Kidney (tissue), 22 donors: ENCODE measurements at places on chromosomes 4 and X. TPM values are rescaled to one million over a fixed set of nuclear protein-coding genes. Genes with fewer than 3 reads are reported as not detected.
A peak's percentile ranks its signal among the peaks of the same experiment; 100 is the strongest.

GRCh38 chr4:182451441-182451840 is 208.2 kb downstream of the TENM3 start:
- no peak for DNase-seq

- no peak for DNase-seq
These were observed 68.4 kb downstream of the TAPT1 start for GRCh38 chr4:16157609-16158503.

DNA sequence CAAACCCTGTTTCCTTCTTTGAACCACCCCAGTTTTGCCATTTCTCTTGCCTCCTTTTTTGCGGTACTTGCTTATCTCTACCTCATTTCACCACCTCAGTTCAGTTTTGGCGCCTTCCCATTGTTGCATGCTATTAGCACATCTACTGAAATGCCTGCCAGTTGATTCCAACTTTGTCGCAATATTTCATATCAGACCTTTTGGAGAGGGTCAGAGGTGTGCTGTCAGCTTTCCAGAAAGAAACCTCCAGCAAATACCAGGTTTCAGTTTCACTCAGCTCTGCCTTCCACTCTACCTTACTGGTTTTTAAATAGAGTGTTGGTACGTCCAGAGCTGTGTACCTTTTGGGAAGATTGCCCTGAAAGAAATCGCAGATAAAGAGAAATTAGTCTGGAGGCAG is 91.9 kb upstream of the CPEB2 start:
- DNase-seq, result no peak

DNA sequence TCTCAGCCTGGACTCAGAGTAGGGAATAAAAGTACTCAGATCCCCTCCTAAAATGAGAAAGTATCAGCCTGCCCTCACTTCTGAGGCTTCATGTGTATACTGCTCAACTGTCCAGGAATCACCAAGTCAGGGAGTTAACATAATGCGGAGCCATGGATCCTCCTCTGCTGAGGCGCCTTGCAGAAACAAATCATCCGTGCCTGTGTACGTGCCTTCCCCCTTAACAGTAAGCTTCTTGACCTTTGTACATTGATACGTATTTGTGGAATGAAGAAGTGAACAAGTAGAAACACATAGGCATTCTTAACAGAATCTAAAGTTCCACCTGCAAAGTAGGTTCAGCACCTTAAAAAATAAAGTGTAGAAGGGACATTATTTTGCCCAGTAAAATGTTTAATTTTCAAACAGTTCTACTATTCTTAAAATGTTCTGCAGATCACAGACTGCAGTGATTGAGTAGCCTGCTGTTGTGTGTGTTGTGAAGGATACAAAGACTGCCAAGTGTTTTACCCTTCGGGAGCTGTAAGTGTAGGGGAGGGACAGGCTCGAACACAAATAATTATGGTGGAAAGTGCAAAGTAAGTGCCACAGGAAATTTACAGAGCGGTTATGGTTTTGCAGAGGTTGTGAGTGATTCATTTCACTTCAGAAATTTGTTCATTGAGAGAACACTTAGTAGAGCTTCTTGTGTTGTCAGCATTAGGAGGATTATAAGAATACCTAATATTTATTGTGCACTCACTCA is 61.9 kb downstream of the ARHGAP10 start:
- no peak for DNase-seq

DNA sequence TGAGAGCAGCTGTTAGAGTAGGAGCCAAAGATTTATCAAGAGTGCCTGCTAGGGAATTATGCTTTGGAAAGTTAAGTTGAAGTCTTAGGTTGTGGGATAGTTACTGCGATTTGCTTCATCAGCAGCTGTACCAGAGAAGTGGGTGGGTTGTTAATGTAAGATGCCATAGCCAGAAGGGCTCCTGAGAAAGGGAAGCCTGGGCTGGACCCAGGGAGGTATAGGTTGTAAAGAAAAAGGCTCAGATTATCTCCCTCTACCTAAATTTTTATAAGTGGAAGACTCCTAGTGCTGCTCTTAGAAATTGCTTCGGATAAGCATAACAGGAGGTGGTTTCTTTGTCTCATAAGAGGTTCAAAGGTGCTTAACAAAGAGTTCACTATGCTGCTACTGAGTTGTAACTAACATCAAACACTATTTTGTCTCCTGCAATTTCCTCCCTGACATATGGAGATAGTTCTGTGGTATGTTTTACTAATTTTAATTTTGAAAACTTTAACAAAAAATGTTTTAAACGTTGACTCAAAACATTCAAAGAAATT is 356.9 kb downstream of the DTHD1 start:
- no peak for DNase-seq

DNA sequence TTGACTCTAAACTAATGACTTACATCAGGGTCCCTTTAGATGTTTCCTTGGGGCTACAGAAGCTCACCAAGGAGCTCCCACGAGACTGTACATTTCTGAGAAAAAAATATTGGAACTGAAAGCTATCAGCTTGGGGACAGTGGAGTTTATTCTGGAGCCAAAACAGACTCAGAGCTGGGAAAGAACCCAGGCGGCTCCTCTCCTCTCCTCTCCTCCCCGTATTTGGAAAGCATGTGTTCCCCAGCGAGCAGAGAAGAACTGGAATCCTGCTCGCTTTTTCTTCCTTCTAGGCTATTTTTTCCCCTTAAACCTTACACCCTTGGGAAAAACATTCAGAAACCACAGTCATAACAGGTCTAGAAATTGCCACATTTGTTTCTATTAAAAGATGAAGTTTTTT is 4.3 kb upstream of the MAP7D3 start:
- no peak for DNase-seq

DNA sequence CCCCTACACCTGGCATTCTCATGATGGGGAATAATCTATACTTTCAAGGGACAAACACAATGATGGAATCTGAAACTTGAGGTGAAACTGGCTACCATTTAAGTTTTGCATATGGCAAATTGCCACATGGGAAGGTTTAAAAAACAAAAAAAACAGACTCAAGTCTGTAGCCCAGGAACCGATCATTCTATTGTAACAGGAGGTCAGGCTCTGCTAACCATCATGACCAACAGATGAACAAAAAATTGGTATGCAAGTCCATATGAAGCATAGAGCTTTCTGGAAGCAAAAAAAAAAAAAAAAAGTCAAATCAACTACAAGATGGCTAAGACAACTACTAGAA is 594.3 kb upstream of the DIPK2B start:
- no peak for DNase-seq

GRCh38 chr4:102535398-102536082 is 34.4 kb downstream of the NFKB1 start:
- DNase-seq, result no peak

- peak; percentile 74 for DNase-seq
These were observed 791 bp downstream of the GUCY1B1 start for GRCh38 chr4:155759372-155760252.

GRCh38 chrX:103817502-103817901 is 14.6 kb downstream of the RAB9B start:
- peak; percentile 56 for DNase-seq

- no peak for DNase-seq
These were observed 356 bp downstream of the FRG1 start for GRCh38 chr4:189941005-189941450.

DNA sequence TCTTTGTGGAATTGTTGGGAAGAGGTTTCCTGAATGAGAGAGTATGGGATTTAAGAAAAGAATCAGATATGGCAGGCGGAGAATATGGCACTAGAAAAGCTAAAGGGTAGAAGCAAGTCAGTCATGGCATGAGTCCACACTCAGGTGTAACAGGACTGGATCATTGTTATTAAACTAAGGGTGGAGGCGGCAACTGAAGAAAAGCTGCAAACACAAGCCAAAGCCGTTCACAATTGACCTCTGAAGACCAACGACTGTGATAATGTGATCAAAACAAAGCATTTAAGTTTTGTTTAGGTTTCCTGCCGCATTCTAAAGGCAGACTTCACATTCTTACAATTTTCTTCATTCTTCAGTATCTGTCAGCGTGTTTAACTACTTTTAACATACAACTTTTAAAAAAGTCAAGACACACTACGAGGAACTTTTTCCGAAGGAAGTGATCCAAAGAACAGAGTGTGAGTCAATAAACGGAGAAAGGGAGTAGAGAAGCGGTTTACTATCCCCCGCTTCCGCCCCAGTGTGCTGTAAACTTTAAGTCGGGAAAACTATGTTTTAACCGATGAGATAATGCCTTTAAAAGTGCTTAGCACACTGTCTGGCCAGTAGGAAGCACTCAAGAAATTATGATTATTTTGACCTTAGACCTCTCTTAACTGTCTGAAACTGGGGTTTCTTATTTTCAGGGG is 909 bp upstream of the SLAIN2 start:
- peak; percentile 78 for DNase-seq

- no peak for DNase-seq
These were observed 22.8 kb downstream of the GPRIN3 start for GRCh38 chr4:89284828-89285227.

DNA sequence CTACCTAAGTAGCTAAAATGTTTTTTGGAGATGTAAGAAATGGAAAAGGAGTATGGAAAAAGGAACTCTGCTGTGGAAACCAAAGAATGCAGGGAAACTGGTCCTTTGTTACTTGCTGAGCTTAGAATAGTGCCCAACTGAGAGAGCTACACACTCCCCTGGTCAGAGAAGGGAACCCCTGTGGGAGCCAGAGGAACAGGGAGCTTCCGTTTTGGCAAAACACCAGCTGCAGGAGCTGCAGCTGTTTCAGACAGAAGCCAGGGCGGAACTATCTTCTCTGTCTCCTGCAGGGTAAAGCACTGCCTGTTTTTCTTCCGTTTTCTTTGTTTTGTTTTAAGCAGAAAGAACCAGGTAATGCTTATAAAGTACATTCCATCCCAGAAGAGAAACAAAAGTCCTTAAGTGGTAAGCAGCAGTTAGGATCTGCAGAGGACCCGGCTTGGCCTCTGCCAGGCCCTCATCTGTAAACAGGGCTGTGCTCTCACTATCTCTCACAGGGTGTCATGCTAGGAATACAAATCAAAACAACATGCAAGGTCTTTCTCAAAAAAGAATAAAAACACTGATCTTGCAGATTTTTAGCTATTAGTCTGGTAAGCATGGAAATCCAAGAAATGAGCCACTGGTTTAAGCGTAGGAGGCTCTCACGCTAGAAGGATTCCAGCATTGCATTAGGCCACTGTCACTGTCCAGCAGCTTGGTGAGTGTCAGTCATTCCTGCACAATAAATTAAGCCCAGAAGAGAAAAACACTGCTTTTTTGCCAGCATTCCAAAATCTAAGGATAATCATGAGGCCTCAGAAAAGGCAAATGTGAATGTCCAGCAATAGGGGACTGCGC is 76.1 kb downstream of the CHST7 start:
- no peak for DNase-seq

GRCh38 chrX:54093571-54093970 is 49.3 kb upstream of the PHF8 start:
- no peak for DNase-seq

DNA sequence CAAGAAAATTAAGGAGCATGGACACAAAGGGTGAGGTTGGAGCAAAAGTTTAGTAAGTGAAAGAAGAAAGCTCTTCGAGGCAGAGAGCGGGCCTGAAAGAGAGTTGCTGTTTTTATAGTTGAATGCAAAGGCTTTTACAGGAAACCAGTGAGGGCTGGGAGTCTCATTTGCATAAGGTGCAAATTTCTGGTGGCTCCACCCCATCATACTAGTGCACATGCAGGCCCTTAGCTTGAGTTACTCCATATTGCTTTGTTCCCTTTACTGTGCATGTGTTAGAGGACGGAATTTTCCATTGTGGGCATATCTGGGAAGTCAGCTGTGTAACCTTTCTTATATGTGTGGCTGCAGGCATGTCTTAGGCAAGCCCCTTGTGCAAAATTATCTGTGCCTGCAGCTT is 48.0 kb downstream of the CPE start:
- no peak for DNase-seq

GRCh38 chr4:94648699-94649098 is 109.1 kb upstream of the BMPR1B start:
- DNase-seq, result no peak

- no peak for DNase-seq
These were observed 537.8 kb upstream of the BOD1L1 start for GRCh38 chr4:14165222-14165920.

The EDA2R gene
- total RNA-seq, result 2.5 TPM

The RNF128 gene
- total RNA-seq, result 18.9 TPM

The LIMCH1 gene
- total RNA-seq, result 83.9 TPM

The TMPRSS11A gene
- not detected for total RNA-seq

The CDKL2 gene
- 15.9 TPM for total RNA-seq

The CXXC4 gene
- total RNA-seq, result 0.63 TPM

The SPINK2 gene
- total RNA-seq, result 1.0 TPM

The THAP6 gene
- 22.1 TPM for total RNA-seq

The EFHC2 gene
- total RNA-seq, result 6.4 TPM

The BTK gene
- 13.9 TPM for total RNA-seq
